ENCODE measurements at places on chromosomes 7 and 10.
A peak's percentile ranks its signal among the peaks of the same experiment; 100 is the strongest.

DNA sequence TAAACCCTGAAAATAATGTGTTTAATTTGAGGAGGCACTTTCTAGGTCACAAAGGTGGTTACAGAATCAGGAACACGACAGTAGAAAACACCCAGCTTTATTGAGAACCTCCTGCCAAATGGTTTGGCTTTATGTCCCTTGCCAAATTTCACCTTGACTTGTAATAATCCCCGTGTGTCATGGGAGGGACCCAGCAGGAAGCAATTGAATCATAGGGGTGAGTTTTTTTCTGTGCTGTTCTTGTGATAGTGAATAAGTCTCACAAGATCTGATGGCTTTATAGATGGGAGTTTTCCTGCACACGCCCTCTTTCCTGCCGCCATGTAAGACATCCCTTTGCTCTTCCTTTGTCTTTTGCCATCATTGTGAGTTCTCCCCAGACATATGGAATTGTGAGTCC, 193.8 kb upstream of the KLF6 start:
- no peak for DNase-seq

DNA sequence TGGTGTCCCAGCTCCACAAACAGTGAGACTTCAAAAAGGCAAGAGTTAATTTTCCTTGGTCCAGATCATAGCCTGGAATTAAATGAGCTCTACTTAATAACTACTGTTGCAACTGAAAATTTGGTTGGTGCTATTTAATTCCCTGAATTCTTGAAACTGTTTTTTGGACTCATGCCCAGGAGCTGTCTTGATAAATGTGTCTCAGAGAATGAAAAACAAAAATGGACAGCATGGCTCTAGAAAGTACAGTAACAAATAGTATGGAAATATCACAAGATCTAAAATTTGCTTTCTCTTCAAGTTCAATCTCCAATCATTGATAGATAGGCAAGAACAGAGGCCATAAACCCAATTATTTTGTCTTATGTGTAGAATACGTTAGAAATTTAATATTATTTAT, 42.5 kb downstream of the CCDC71L start:
- DNase-seq: no peak

DNA sequence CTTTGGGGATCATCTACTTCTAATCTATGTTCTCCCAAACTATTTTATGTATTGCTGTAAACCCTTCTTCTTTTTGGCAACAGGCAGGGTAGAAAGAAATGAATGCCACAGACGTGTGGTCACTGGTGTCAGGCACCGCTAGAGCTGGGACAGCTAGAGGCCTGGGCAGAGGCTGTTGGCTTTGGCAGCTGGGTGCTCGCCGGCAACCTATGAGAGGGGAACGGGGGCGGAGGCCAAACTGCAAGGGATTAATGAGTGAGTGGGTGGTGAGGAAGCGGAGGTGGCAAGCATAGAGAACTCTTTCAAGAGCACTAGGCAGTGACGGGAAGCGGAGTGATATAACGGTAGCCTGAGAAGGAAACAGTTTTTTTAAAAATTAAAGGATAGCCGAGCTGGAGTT, 78.5 kb downstream of the CREB5 start:
- DNase-seq: no peak

DNA sequence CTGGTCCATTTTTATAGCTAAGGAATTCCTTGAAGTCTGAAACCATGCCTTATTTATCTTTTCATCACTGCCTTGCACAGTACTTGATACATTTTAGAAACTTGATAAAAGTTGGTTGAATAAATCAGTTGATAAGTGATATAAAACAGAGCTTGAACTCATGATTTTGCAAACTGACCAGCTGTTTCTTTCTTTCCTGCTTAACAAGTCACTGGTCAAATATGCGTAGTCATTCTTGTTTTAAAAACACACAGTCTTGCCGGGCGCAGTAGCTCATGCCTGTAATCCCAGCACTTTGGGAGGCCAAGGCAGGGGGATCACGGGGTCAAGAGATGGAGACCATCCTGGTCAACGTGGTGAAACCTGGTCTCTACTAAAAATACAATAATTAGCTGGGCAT, 6.3 kb downstream of the TPST1 start:
- no peak for DNase-seq

DNA sequence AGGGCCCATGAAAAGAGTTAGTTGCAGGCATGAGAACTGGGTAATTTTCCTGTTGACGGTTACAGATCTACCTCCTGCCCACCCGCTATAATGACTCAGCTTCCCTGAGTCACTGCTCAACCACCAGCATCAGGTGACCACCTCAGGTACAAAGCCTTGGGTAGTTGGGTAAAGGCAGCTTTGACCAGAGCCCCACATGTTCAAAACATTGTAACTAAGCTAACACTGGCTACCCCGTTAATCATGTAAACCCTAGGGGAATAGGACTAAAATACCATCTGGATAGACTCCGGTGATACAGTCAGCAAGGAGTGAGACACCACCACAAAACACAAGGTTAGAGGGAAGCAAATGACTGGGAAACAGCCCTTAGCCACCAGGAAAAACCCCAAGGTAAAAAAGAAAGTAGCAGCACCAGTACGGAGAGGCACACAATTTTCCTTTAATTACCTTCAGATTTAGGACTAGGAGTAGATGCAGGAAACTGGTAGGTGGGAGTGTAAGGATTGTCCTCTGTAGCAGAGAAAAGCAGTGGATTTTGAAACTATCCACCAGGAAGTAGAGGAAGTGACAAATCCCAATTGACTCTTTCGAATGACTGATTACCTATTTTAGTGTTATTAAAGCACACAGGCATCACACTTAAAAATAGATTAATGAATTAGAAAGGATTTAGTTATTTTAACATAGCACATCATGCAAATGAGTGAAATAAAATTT, 103.5 kb upstream of the PDLIM1 start:
- peak; percentile 24 for DNase-seq

GRCh38 chr10:60236869-60237524, 152.7 kb downstream of the ANK3 start:
- DNase-seq: peak; percentile 58

DNA sequence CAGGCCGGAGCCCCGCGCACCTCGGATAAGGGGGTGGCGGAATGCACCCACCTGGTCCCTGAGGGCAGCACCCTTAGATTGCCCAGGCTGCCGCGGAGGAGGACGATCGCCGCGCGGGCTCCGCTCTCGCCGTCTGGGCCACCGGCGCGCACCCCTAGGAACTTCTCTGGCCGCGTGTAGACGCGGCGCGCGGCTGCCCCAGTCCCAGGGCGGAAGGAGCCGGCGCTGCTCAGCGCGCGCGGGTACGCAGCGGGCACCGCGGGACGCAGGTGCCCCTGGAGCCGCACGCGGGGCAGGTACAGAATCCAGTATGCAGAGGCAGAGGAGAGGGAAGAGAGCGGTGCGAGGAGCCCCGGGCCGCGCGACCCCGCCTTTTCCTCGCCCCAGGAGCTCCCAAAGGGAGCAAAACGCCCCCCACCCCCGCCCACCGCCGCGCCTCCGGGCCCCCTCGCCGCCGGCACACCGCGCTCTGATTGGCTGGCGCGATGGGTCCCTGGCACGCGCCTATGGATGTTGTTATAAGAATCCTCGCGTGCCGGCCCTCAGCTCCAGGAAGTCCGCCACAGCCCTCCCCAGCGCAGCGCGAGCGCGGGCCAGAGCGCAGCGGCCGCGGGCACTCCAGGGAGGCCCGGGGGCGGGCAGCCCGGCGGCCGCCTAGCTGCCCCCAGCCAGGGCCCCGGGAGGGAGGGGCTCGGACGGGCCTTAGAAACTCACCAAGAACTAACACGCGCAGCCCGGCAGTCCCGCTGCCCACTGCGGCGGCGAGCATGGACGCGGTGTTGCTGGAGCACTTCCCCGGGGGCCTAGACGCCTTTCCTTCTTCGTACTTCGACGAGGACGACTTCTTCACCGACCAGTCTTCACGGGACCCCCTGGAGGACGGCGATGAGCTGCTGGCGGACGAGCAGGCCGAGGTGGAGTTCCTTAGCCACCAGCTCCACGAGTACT, at the start of gene PTF1A:
TSS of gene PTF1A (plus strand) at position 549 of the 948 bp plus-strand sequence. CDS start at position 768, 219 bp downstream.
- DNase-seq: peak; percentile 52

- DNase-seq: no peak
Measured at GRCh38 chr7:28276298-28276697, 95.7 kb upstream of the JAZF1 start.

DNA sequence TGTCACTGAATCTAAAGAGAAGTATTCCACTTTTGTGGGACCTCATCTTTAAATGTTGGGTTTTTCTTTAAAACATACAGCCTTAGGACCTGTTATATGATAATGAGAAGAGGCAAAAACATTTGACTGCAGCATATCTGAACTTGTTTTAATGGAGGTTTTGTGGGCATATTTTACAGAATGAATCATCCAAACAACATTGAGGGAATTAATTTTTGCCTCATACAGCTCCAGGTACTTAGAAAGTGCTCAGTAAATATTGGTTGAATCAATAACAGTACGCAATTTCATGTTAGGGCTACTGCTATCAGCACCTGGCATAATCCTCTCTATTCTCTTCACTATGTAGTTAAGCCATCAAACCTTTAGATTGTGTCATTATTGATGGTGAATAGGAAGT, 115.9 kb downstream of the MALRD1 start:
- no peak for DNase-seq

DNA sequence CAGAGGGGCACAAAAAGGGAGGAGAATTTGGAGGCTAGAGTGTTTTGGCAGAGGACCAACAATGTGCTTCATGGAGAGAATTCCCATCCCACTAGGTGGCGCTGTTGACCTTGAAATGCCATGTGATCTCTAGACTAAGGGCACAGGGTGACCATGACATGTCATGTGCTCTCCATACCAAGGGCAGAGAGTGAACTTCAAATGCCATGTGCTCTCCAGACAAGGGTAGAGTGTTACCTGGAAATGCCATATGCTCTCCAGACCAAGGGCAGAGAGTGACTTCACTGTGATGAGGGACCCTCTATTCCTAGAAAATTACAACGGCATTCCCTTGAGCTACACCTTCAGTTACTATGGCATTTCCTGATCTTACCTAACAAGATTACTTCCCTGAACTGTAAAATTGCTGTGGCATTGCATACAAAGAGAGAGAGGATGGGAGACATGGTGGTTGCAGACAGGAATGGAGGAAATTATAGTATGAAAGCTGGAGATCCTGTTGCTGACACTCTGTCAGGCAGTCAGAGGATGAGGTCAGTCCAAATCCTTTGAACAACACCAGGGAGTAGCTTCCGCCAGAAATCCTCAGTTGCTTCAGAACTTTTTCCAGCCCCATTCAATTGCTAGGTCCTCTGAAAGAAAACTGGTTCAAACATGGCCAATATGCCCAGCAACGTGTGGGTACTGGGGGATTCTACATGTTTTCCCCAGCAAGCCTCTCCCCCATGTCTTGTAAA, 60.9 kb upstream of the ACSM6 start:
- peak; percentile 63 for DNase-seq
